ENCODE measurements at places on chromosomes 5 and 9. TPM values are rescaled to one million over a fixed set of nuclear protein-coding genes. Genes with fewer than 3 reads are reported as not detected.

GRCh38 chr9:24587883-24588282, 42.2 kb upstream of the IZUMO3 start:
- no peak for DNase-seq

DNA sequence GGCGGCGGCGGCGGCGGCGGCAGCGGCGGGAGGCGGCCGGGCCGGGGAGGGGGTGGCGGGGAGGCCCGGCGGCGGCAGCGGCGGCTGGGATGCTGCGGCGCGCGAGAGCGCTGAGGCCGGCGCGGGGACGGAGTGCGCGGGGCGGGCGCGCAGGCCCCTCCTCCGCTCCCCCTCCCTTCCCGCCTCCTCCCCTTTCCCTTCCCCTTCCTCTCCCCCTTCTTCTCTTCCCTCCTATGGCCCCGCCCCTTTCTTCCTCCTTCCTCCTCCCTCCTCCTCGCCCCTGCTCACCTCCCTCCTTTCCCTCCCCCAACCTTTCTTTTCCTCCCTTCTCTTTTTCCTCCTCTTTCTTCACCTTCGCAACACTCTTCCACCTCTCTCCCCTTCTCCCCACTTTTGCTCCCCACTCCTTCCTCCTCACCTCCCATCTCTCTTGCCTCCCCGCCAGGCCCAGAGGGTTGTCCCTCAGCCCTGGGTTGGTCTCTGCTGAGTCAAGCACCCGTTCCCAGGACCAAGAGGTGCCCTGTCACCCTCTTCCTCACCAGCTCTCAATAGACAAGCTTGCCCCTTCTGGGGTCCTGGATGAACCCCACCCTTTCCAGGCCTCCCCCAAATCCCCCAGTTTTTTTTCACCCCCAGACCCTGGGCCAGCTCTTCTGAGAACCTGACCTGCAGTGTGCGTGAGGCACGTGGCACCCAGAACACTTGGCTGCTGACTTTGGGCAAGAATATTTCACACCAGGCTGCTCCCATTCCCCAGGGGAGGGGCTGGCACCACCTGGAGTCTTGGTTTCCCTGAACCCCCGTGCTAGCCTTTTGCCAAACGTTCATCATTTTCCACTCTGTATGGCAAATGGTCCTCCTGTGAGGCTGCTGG, at the start of gene SEMA4D:
TSS of gene SEMA4D (minus strand) at position 136 of the 874 bp plus-strand sequence. CDS start 92,657 bp downstream, outside the sequence.
- peak; percentile 45 for DNase-seq

Gene PHYHD1
- total RNA-seq = 36.3 TPM

GRCh38 chr9:135661816-135662560, 1.1 kb upstream of the LCN9 start:
- no peak for DNase-seq
